ENCODE measurements at places on chromosomes 4 and X.
A peak's percentile ranks its signal among the peaks of the same experiment; 100 is the strongest.

DNA sequence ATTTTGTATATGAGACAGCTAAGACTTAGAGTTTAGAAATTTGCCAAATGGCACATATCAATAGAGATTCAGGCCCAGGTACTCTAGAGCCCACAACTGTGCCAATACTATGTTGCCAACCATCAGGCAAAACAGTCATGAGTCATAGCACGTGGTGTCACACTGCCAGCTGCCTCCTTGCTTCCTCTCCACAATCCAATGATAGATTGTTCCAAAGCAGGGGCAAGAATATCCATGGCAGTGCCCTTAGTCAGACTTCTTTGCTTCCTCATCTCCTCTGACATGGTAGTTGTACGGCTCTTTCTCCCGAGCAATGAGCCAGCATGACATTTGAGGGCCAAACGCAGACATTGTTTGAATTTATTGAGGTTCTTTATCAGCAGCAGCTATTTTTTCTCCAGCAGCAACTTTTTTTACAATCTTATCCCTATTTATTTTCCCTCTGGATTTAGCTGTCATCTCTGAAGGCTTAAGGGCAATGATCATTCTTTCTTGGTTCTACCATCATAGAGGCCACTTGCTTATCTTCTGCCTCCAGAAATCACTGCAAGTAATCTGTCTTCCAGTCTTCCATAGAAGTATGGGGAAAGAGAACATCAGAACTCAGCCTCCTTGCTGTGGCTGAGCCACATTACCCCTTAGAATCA is 169.7 kb downstream of the COL4A6 start:
- DNase-seq = peak; percentile 3

DNA sequence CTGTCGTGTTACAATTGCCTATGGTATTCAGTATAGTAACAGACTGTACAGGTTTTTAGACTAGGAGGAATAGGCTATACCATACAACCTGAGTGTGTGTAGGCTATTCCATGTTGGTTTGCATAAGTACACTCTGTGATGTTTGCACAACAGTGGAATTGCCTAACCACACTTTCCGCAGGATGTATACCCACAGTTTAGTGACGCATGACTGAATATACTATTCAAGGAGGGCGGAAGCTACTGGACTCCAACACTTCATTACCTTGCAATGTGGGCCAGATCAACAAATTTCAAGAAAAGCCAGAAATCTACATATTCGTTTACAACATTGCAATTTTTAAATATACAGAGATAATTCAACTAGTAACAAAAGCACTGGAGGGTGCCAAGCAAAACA is 317.2 kb downstream of the PDGFC start:
- no peak for DNase-seq

DNA sequence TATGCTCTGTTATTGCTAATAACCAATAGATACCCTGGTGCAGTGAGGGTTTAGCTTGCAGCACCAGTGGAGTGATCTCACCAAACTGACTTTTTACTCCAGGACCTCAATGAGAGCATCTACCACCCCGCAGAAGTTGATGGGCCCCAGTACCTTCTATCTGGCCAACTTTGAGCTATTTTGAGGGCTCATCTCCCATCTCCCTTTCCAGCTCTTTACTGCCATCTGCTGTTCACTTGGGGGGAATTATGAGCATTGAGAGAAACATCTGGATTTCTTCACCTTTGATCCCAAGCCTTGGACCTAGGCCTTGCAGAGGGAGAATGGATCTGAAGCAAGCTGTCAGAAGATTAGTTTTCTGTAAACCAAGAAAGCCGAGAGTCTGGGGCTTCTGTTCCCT is 143.6 kb downstream of the TMEM164 start:
- DNase-seq = peak; percentile 20

GRCh38 chr4:25915353-25915705 is 1.3 kb downstream of the SMIM20 start:
- DNase-seq = no peak

GRCh38 chr4:153790962-153791551 is 2.2 kb upstream of the SFRP2 start:
- DNase-seq = no peak

GRCh38 chr4:151418385-151418784 is 9.4 kb downstream of the FHIP1A start:
- peak; percentile 42 for DNase-seq

DNA sequence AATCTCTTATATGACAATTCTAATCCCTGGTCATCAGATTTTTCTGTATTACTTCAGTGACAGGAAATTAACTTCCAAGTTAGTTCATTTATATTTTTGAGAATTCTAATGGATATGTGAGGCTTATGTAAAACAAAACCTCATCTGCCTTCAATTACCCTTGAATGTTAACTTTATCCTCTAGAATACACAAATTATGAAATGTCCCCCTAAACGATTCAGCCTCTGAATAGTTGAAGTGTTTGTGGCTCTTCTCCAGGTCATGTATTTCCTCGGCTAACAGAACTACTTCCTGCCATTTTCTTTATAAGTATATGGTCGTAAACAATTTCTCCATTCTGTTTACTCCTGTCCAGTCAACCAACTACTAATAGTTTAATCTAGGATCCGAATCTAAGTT is 401.3 kb downstream of the PCDH10 start:
- DNase-seq = no peak

- DNase-seq = no peak
Measured at GRCh38 chrX:72057331-72057730, 74.4 kb downstream of the RTL5 start.

- no peak for DNase-seq
Measured at GRCh38 chr4:52780617-52781354, 29.6 kb upstream of the ERVMER34-1 start.

DNA sequence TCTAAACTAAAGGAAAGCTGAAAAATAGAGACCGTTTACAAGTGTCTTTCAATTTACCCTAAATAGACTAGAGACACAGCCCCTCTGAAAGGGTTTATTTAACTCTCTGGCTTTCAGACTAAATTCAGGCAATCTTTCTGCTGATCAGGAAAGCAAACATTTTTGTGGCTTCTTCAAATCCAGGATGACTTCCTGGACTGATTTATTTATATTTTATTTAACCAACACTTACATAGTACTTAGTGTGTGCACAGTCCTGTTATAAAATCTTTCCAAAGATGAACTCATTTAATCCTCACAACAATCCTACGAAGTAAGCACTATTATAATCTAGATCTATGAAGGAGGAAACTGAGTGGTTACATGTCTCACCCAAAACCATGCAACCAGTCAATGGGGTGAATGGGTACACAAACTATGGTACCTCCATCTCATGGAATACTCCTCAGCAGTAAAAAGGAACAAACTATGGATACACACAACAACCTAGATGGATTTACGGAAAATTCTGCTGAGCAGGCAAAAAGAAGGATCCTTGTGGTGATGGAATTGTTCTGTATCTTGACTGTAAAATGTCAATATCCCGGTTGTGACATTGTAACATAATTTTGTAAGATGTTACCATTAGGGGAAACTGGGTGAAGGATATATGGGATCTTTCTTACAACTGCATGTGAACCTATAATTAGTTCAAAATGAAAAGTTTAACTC is 64.1 kb upstream of the MAMLD1 start:
- no peak for DNase-seq

DNA sequence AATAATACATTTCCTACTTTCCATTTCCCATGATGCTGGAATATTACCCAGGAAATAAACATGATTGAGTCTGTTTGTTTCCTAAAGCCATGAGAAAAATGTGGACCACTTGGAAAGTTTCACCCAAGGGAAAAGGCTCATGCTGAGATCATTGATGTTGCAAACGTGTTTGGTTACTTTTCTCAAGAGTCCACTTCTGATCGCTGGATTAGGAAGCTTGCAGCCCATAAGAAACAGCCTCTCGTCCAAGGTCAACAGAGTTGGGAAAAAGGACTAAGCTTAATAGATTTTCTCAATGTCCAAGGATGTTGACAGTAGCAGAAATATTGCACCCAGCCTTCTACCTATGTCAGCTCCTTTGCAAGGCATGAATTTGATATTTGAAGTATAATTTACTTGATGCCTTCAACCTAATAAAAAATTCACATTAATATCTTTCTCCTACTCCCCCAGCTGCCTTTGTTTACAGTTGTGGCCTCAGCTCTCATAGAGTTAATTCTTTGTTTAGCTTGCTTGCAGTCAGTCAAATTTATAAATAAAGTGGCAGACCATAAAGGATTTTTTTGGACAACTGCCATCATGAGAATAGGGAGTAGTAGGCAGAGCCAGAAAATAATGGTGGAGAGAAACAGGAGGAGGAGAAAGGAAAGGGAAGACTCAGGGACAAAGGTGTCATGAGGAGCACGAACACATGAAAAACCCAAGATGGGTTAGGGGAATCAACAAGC is 65.6 kb upstream of the BLTP1 start:
- DNase-seq = no peak

DNA sequence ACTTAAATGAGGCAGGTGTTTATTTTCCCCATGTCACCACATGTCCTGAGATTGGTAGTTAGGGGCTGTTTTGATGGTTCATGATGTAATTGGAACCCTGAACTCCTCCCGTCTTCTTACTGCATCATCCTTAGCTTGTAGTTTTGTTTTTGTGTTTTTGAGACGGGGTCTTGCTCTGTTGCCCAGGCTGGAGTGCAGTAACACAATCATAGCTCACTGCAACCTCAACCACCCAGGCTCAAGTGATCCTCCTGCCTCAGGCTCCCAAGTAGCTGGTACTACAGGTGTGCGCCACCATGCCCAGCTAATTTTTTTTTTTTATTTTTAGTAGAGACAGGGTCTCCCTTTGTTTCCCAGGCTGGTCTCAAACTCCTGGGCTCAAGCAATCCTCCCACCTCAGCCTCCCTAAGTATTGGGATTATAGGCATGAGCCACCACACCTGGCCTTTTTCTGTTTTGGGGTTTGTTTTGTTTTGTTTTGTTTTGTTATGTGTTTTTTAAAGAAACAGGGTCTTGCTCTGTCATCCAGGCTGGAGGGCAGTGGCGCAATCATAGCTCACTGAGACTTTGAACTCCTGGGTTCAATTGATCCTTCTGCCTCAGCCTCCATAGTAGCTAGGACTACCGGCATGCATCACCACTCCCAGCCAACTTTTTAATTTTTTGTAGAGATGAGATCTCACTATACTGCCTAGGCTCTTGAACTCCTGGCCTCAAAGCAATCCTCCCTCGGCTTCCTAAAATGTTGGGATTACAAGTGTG is 76.4 kb downstream of the SNX25 start:
- no peak for DNase-seq

DNA sequence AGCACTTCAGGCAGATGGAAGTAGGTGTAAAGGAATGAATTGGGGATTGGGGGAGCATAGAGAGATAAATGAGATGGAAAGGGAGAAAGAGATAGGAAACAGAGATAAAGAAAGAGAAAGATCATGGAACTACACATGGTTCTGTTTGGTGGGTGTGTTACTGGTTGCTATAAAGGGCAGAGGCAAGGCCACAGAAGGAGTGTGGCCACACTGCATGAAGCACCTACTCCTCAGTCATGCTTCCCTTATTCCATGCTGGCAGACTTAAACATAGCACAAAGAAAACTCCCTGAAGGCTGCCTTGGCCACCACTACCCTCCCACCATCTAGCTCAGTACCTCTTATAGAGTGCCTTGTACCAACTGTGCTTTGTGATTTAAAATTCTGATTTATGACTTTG is 56.9 kb downstream of the OPHN1 start:
- no peak for DNase-seq

- peak; percentile 19 for DNase-seq
Measured at GRCh38 chr4:140662082-140662869, 93.5 kb upstream of the UCP1 start.

- no peak for DNase-seq
Measured at GRCh38 chrX:102063445-102064074, 61.9 kb upstream of the TCEAL2 start.

DNA sequence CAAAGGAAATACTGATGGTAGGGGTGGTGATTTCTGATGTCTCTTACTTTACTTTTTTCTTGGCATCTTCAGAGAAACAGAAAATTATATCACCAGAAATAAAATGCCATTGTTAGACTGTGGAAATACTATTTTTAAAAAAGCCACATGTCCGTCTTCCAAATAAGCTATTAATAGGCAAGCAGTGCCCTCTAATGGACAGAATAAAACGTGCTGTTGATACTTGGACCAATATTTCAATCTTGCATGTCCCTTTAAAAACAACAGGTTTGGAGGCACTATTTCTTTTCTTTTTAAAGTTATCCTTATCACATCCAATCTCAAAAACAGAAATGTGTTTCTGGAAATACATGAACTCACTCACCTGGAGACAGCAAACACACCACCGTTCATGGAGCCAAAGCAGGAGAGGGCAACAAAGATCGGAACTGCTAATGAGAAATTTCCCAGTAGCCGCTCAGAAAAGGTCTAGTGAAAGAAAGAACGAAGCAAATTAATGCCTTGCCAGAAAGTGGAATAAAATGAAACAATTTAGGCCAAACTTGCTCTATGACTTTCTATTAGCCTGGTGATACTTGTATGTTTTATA is 59.2 kb downstream of the SLC7A11 start:
- DNase-seq = peak; percentile 12

- no peak for DNase-seq
Measured at GRCh38 chr4:751676-752075, 46.0 kb downstream of the PCGF3 start.

- DNase-seq = no peak
Measured at GRCh38 chrX:134868771-134869495, 121.9 kb upstream of the SMIM10 start.

DNA sequence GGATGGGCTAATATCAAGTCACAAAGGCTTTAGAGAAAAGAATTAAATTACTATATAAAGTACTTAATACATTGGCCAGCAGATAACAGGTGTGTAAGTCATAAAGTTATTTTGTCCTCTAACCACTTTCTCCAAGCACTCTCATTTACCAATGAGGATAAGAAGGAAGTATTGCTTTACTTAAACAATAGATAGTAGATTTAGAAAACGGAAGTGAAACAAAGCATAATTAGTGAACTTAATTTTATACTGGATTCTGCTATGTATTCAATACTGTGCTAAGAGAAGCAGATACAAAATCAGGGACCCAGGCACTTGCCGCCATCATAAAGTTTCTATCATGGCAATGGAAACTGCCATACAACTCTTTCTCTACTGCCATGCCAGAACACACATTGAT is 24.0 kb downstream of the AFM start:
- DNase-seq = no peak

DNA sequence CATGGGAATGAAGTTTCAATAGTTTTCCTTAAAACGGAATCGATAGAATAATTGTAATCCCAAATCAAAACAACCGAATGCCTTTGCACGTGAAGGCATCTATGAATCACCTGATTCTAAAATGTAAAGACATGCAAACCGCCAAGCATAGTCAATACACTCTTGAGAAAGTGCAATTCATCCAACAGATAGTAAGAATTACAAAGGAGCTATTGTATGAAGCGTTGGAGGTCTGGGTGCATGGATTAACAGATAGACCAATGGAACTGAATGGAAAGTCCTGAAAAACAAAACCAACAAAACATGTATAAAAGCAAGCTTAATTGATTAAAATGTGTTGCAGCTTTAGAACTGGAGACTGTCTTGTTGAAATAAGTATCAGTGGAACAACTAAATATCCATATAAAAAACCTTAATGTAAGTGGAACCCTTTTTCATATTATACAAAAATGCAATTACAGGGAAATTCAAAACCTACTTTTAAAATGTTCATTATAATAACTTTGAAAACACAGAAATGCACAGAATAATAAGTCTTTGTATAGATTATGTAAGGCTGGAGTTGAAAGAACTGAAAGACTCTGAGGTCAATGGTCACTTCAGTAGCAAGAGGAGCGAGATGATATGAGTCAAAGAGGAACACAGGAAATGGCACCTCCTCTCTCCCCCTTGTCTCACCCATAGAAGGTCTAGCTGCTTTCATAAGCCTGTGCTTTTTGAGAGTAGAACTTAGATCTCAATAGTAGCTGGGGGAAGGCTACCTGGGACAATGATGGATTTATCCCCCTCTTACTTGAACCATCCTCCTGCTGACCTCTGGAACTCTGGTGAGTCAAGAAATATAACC is 20.1 kb downstream of the MAGEC2 start:
- no peak for DNase-seq

Data from urothelium cell line (cell line).